ENCODE measurements at places on chromosomes 1 and 21.

- DNase-seq: no peak
Measured at GRCh38 chr1:10687251-10687651, 109.2 kb downstream of the CASZ1 start.

DNA sequence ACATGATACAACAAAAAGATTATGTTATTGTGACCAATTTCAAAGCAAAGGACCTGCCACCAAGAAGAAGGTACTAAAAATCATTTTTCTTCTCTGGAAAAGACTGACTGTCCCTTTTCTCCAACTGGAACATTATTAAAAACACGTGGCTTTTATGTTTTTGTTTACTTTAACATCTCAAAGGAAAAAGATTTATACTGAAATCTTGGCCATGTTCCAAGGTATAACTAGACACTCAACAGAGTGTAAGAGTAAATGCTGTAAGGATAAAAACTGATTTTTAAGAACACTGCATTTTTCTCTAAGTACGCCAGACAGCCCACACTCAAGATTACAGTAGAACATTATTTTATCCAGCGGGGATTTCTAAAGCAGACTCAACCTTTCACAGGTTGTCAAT, 62.1 kb downstream of the BRWD1 start:
- no peak for DNase-seq

- DNase-seq: no peak
Measured at GRCh38 chr1:65952696-65953095, 160.0 kb downstream of the PDE4B start.

DNA sequence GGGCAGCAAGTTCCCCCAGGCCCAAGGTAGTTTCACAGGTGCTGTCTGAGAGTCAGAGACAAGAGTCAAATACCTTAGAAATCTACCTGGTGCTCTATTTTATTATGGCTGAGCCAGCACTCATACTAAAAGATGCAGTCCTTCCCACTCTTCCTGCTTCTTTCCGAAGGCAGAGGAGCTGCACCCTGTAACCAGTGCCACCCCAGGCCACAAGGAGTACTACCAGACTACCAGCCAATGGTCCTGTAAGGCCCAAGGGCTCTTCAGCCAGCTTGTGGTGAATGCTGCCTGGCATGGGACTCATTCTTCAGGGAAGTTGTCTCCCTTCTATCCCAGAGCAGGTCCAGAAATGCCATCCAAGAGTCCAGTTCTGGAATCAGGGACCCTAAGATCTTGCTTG, 203.8 kb upstream of the DUSP10 start:
- DNase-seq: no peak

DNA sequence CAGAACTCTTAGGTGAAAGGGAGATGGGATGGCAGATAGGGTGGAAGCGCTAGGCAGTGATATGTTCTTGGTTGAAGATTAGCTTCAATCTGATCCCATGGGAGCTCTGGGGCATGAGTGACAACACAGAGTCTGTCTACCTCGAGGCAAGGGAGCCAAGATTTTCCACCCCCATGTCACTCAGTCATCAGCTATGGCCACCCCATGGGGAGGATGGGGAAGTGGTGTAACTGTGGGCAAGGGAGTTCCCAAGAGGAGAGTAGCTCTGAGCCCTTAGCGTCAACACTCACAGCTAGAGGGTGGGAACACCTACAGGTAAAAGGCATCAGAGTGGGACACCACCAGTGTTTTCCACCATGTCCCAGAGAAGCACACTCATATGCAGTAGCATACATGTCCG, 30.3 kb upstream of the C1QA start:
- DNase-seq: no peak

DNA sequence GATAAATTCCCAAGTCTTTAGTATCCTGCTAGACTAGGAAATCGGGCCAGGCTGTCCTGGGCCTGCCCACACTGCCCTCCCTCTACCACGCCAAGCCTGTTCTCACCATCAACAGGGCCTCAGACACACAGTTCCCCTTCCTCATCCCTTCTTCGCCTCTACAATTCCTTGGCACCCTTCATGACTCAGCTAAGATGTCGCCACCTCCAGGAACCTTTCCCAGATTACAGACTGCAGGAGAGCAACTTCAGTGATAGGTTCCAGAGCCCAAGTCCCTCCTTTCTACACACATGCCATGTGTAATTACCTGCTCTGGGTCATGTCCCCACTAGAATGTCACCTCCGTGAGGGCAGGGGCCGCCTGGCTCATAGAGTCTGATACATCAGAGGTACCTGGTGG, 3.3 kb downstream of the RIMS3 start:
- DNase-seq: no peak

- no peak for DNase-seq
Measured at GRCh38 chr1:9589144-9589718, 520 bp downstream of the TMEM201 start.

- DNase-seq: no peak
Measured at GRCh38 chr1:44909901-44910544, 67.0 kb upstream of the PTCH2 start.

- DNase-seq: no peak
Measured at GRCh38 chr1:59903141-59903754, 23.3 kb downstream of the CYP2J2 start.

DNA sequence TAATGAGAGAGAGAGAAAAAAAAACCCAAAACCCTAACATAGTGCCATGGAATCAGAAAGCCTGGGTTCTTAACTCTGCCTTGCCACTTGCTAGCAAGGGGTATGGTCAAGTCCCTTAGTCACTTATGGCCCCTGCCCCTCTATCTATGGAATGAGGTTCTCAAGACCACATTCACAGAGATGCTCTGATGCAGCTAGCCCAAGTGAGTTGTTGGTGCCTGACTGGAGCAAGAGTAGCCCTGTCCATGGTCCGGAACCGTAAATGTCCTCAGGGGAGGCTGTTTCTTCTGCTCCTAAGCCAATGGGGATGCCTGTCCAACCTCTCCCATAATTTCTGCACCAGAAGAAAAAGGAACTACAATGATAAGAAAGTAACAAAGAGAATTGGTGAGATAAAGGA, 56.8 kb downstream of the CSMD2 start:
- no peak for DNase-seq

GRCh38 chr1:171107969-171108368, 17.3 kb downstream of the FMO3 start:
- DNase-seq: no peak

GRCh38 chr21:38955495-38955894, 149.8 kb downstream of the ETS2 start:
- DNase-seq: no peak
